ENCODE measurements at places on chromosomes 1 and 21. TPM values are rescaled to one million over a fixed set of nuclear protein-coding genes. Genes with fewer than 3 reads are reported as not detected.

The REN gene
- total RNA-seq, result 0.30 TPM

The AMY2A gene
- not detected for total RNA-seq

The SLC9C2 gene
- total RNA-seq, result not detected

The PRMT6 gene
- 11.8 TPM for total RNA-seq

GRCh38 chr21:34691390-34692032, 22.7 kb downstream of the CLIC6 start:
- DNase-seq, result no peak

- no peak for DNase-seq
Observed at GRCh38 chr1:114456586-114456985, 54.4 kb downstream of the TRIM33 start.

DNA sequence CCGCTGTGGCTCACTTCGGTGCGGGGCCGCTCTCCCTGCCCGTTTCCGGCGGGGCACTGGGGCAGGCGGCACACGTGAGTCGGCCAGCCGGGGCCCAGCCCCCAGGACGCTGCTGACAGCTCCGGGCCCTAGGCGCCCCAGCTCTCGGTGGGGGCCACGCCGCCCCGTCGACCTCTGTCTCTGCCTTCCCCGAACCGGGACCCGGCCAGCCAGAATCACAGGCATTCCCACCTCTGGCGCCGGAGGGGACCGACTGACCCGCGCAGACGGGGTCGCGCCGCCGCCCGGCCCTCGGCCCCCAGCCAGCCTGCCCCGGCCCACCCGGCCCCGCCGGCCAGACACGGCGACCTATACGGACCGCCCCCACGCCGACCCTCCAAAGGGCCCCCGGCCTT, 755 bp downstream of the SCMH1 start:
- no peak for DNase-seq

DNA sequence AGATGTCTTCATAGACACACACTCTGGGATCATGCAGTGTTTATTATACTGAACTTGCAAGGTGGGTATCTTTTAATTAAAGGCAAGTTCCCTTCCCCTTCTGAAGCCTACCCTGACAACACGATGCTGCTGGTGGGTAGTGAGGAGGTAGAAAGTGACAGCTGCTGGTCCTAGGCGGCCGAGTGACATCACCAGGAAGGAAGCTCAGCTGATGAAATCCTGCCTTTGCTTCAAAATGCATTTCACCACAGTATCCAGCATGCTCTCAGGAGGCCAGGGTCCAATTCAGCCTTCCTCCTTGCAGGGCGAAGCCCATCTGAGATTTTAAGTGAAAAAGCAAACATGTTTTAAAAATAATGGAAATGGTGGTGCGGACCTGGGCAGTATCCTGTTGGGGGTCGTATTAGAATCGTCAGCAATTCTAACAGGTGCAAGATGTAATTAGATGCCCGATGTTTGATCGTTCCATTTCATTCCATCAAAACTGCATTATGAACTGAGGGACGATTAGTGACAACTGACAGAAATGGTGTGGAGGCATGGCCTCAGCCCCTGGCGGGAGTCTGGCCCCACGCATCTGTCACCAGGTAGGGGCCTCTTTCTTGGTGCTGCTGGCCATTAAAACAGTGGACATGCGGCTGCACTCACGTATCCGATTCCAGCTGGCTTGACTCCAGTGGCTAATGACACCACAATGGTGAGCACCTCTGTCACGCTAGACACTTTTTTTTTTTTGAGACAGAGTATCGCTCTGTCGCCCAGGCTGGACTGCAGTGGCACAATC, 324.8 kb upstream of the C1orf174 start:
- DNase-seq, result no peak

GRCh38 chr1:85188530-85188929, 12.3 kb downstream of the SYDE2 start:
- no peak for DNase-seq

DNA sequence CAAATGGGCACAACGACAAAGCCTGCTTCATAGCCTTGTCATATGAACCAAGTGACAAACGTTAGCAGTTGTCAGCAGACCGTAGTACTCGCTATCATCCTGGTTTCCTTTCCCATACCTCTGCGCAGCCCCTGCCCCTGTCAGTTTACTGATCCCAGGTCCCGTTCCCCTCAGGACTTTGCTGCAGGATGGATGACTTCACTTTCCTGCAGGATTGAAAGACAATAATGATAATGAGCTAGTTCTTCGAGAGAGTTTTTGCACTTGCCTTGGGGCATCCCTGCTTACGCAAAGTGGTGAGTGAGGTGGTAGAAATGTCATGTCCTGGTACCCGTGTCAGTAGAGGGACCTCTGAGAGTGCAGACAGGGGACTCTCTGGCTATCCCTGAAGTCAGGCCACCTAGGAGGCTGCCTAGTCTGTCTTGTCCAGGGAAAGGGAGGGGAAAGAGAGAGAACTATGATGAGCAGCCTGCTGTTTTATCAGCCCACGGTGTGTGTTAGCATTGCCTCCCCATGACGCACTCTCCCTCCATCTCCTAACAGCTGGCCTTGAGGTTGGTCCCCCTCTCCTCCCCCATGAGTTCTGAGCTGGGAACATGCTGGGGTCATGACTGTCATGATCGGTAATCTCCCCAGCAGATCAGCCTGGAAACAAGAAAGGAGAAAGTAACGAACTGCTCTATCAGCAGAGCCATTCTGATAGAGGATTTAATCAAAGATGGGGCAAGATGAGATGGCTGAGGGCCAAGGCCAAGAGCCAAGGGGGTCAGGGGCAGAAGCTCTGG, 53.7 kb downstream of the ELK4 start:
- DNase-seq, result no peak

GRCh38 chr1:153956997-153957715, 1.3 kb downstream of the CRTC2 start:
- DNase-seq, result no peak

GRCh38 chr1:11502516-11502915, 23.6 kb downstream of the DISP3 start:
- DNase-seq, result no peak

DNA sequence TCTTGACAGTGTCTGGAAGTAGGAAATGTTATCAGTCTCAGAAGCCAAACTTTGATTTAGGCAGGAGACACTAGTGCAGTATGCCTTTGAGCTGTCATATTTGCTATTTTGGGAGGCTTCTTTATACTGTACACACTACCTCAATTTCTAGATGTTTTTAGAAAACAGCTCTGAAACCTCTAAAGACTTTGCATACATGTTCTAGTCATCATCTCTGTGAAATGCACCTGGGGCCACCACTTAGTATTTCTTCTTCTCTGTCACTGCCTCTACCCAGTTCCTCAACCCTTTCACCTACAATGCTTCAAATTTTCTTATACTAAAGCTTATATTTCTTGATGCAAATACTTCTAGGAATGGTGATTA, 29.1 kb upstream of the PLA2G4A start:
- DNase-seq, result no peak

GRCh38 chr21:28126521-28127174, 866.0 kb downstream of the LTN1 start:
- no peak for DNase-seq

DNA sequence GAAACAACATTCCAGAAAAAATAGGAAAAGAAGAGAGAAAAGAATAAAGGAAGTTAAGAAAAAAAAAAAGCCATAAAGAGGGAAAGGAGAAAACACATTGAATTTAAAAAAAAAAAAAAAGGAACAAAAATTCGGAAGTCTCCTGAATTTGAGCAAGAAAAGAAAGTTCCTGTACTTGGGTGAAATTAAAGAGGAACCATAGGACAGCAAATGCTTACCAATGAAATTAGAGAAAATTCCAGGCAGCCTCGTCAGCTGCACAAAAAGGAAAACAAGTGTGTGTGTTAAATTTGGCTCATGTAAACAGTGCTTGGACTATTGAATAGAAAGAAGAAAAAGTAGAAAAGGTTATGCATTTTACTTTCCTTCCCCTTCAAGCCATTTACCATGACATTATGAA, 4.9 kb downstream of the IL12RB2 start:
- DNase-seq, result no peak

- DNase-seq, result no peak
Observed at GRCh38 chr1:207922554-207922953, 11.6 kb upstream of the CD34 start.

Data from skin of body (tissue), 3 donors.